KG1 (cell line): ENCODE measurements at places on chromosomes 7 and 10.

- no peak for DNase-seq
Observed at GRCh38 chr10:99854860-99855259, 72.4 kb downstream of the ABCC2 start.

GRCh38 chr10:109106604-109107003 is 816.7 kb downstream of the XPNPEP1 start:
- no peak for DNase-seq

GRCh38 chr10:75408911-75409885 is 7.6 kb upstream of the ZNF503 start:
- DNase-seq = no peak

DNA sequence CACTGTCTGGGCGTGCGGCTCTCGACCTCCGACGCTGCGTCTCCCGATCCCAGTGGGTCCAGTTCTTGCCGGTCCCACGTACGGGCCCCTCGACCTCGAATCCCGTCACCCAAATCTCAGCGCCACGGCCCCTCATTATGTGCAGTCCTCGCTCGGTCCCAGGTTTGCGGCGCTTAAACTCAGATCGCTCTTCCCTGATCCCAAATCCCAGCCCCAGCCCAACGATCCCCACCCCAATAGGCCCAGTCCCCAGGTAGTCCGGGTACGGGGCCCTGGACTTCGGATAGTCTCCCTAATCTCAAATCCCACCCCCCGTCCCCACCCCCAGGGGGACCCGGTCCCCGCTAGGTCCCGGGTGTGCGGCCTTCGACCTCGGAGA is 666 bp downstream of the HNRNPF start:
- no peak for DNase-seq

DNA sequence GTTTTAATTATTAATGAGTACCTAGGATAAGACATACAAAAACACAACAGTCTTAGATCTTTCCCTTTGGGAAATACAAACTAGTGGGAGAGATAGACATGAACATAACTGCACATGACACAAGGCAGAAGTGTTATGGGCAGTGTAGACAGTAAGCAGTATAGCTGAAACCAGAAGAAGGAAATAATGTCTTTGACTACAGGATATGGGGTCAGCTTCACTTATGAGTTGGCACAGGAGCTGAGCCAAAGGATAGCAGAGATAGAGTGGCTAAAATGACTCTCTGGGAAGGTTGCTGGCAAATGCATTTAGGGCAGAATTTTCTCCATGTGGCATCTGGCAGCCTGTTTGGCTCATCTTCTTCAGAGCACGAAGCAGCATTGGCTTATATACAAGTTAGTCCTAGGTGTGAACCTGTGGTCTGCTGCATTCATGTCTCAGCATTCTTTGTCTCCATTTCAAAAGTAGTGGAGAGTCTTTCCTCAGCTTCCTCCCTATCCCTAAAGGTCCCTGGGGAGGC is 60.3 kb upstream of the FEZF1 start:
- DNase-seq = no peak

- no peak for DNase-seq
Observed at GRCh38 chr10:89085153-89085552, 94.6 kb downstream of the FAS start.

- DNase-seq = no peak
Observed at GRCh38 chr7:106521541-106521940, 139.4 kb downstream of the CCDC71L start.

DNA sequence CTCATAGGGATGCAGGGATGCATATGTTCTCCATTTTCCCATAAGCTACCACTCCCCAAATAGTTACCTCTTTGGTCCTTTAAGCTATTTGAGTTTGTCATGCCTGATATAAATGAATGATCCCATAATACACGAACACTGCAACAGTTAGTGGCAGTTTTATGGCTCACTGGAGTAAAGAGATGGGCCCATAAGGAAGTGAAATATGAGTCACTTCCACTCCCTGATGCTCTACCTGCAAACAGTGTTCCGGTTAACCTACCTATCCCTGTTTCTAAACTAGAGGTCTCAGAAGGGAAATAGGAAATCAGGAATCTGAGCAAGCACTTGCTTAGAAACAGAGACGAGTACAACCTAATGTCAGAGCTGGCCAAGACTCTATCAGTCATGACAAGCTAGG is 71.7 kb downstream of the CALD1 start:
- no peak for DNase-seq

DNA sequence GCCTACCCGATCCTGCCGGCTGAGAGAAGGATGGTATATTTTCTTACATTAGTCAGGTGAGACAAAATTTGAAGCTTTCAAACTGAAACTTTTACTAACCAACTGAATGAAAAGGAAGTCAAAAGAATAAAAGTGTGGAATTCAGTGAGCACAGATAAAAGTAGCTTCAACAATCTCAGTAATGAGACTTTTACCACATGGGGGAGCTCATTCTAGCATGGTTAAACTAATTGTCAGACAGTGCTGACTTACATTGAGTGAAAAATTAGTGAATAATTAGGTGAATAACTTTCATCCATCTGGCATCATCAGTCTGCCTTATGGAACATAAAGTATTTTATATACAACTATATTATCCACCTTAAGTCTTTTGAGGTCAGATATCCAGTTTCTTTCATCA is 8.4 kb downstream of the FAM237B start:
- DNase-seq = no peak

DNA sequence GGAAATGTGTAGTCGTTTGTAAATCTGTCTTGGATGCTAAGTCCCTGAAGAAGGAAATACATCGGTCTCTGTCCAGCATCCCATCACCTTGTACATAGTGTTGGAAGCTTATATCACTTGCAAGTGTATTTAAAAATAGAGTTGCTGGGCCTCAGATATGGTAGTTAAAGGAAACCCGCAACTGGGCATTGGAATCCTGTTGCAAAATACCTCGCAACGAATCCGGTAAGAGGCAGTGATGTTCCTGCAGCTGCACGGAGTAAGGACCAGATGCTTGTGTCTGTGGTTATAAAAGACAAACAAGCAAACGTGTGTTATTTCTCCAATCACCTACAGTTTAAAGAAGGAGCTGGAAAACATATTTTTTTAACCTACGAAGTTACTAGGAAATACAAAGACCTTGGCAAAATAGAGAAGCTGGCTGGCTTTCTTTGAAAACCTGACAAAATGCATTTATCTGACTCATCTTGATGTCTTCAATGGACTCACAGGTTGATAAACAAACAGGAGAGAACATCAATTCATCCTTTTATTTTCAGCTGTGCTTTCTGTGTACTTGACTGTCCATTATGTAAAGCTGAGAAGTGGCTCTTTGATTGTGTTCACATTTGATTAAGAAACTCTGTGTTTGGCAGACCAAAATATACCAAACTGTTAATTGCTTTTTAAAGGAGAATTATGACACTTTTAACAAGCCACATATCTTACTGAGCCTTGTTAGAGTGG is 326.4 kb downstream of the SFMBT2 start:
- DNase-seq = no peak

DNA sequence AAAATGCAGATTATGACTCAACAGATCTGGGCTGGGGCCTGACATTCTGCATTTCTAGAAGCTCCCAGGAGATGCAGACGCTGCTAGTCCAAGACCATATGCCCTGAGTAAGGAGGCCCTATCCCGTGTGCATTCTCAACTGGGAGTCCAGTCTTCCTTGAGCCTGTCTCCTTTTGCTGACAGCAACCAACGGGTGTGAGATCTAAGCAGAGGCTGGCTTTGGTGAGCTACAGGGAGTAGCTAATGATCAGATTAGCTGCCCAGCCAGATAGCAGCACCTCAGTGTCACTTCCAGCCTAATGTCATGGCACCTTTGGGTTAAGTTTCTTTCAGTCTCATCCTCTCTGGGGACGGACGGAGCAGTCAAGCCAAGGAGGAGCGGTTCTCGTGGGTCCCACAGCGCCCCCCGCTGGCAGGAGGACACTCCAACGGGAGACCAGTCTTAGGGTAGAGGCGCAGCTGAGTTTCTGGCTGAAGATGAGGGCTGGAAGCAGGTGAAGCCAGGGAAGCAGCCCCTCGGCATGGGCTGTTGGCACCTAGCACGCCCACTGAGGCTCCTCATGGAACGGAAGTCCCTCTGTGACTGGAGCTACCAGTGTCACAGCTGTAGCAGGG is 154.0 kb downstream of the CCDC3 start:
- no peak for DNase-seq

GRCh38 chr7:2029936-2030335 is 202.8 kb downstream of the MAD1L1 start:
- no peak for DNase-seq

DNA sequence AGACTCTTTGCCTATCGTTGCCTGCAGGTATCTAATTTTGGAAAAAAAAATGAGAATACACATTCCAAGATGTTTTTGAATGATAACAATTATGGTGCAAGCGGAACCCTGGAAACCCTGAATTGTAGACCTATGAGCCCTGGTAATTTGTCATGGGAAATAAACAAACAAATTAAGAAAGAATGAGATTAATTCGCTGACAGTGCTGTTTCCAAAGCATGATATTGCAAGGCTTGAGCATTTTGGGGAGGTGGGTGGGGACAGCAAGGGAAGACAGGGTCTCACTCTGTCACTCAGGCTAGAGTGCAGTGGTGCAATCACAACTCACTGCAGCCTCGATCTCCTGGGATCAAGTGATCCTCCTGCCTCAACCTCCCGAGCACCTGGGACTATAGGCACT is 900.3 kb downstream of the IPMK start:
- no peak for DNase-seq

DNA sequence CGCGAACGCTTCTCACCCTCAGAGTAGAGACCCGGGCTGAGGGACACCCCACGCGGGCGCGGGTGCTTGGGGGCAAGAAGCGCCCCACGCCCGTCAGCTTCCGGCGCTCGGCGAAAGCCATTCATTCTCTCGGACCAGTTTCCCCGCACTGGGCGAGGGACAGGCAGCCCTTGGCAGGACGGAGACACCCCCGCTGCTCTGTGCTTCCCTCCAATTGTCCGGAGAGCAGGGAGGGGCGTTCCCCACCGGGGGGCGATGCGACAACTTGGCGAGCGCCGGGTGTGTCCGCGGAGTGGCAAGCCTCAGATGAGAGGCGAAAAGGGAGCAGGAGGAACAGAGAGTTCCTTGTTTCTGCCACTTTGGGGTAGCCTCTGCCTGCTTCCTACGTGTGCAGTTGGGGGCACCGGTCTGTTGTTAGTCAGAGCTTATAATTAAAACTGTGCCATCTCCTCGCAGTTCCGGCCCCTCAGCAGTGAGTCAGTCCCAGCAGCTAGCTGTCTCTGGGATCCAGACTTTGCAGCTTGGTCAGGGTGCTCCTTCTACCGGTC is 1.7 kb downstream of the GPR158 start:
- no peak for DNase-seq

DNA sequence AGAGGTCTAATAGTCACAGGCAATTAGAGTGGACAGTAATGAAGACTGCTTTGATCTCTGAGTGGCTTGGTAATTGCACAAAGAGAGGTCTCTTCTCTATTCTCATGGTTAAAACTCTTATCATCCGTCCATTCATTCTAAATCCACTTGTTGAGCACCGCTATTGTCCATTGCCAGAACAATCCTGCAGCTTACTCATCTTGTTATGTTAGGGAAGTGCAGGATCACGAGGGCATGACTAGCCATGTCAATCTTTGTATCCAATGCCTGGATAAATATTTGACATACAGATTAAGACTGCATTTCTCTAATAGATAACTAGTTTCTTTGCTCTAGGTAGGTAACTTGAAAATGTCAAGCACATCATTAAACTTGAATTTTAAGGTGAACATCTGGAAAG is 14.9 kb downstream of the SFTPD start:
- no peak for DNase-seq

- DNase-seq = no peak
Observed at GRCh38 chr10:80488539-80489066, 34.5 kb downstream of the TSPAN14 start.

GRCh38 chr10:78331391-78331922 is 297.8 kb downstream of the RPS24 start:
- no peak for DNase-seq

- no peak for DNase-seq
Observed at GRCh38 chr10:117164592-117165537, 26.8 kb upstream of the VAX1 start.

DNA sequence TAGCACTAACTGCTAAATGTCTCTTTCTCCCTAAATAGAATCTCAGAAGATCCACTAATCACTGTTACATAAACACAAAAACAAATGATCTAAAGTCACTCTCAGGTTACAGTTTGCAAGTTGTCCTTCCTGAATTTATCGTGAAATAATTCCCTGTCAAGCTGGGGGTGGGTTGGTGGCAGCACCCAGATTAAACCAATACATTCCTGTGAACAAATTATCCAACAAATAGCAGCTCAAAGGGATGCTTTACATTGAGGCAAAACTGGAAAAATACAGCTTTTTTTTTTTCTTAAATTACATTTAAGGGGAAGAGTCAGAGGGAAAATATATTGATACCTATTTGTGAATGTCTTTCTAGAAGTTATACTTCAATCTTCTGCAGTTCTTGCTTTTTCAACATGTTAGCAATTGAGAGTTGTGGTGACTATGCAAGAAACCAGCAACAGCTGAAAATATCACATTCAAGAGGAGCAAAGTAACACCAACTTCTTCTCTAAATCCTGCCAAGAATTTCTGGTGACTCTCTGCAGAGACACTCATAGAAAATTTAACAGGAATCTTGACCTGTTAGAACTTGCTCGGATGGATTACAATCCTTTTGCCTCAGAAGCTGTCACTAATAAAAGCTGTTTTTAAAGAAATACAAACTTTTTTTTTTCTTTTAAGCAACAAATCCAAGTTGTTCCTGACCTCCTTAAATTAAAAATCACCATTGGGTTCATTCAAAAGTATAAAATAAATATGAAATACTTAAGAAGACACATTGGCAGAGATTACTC is 18.9 kb downstream of the LMOD2 start:
- no peak for DNase-seq

GRCh38 chr10:80985102-80985501 is 447.4 kb downstream of the SH2D4B start:
- no peak for DNase-seq

DNA sequence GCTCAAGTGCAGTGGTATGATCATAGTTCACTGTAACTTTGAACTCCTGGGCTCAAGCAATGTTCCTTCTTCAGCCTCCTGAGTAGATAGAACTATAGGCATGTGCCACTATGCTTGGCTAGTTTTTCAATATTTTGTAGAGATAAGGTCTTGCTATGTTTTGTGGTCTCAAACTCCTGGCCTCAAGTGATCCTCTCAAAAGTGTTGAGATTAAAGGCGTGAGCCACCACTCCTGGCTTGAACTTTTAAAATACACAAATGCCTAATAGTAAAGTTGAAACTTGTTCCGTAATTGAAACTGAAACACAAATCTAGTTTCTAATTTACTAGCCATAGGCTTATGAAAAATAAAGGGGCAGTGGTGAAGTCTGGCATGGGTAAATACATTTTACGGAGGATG is 65.7 kb downstream of the AP3M1 start:
- no peak for DNase-seq
